ENCODE measurements at places on chromosomes 4 and X.

- DNase-seq, result no peak
Measured at GRCh38 chr4:70624226-70624793, 4.2 kb upstream of the ENAM start.

DNA sequence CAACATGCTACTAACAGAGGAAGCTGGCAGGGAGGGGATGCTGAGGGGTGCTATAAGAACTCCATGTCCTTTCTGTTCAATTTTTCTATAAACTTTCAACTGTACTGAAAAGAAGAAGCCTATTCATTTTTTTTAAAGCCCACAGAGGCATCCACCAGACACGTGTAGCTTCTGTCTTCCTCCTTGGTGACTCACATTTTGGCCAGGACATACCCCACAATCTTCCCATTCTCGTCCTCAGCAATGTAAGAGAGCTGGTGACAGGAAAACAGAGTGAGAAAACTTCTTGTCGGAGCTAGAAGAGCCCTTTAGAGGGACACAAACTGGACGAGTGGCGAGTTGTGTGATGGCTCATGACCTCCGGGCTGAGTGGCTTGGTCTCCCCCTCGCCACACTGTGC, 1.1 kb downstream of the NAA10 start:
- DNase-seq, result no peak

GRCh38 chr4:99855678-99856077, 38.5 kb downstream of the LAMTOR3 start:
- DNase-seq, result no peak

DNA sequence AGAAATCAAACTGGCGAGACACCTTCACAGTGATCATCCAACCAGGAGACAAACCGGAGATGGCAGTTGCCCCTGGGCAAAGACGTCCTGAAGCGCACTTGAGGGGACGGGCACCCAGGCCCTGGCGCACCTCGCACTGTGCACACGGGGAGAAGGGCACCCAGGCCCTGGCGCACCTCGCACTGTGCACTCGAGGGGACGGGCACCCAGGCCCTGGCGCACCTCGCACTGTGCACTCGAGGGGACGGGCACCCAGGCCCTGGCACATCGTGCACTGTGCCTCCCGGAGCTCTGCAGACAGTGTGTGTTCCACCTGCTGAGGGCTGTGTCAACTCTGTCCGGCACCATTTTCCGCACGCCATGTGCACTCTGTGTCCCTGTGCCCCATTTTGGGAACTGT, 34.6 kb upstream of the CPLX1 start:
- no peak for DNase-seq

- DNase-seq, result no peak
Measured at GRCh38 chr4:42083816-42084215, 68.6 kb downstream of the BEND4 start.

- no peak for DNase-seq
Measured at GRCh38 chr4:48967631-48968030, 18.4 kb upstream of the CWH43 start.

Measured in CD8-positive, alpha-beta memory T cell (primary cell).